ENCODE measurements at places on chromosomes 7 and 10.

DNA sequence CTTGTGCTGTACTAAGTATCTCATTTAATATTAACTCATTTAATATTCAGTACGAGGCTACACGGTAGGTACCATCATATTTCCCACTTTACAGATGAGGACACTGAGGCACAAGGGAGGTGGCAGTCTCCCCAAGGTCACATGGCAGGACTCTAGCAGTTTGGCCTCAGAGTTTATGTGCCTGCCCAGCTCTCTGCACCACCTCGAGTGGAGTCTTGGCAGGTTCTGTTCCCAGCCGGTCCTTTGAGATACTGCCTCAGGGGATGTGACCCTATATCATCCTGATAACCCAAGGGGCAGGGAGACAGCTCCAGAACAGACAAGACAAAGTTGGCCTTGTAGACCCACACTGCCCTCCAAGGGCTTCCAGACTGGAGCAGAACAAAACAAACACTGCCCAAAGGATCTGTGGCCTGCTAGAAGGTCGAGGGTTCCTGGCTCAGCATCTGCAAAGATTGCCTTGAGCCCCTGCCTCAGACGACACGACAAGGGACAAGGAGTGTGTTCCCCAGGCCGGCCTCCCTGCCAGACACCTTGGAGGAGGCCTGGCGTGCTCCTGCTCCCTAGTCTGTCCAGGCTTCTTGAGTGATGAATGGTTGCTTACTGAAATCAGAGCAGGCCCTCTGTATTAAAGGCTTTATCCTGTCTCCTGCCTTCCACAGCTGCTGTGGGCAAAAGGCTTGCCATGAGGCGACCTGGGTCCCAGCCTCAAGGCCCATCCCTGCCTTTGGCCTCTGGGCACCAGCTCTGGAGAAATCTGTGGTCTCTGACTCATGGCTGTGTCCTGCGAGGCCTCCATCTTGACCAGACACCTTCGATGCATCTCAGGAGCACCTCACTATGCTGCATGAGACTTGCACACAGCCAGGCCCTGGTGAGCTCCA lies 3.9 kb upstream of the PWWP2B start:
- no peak for DNase-seq

DNA sequence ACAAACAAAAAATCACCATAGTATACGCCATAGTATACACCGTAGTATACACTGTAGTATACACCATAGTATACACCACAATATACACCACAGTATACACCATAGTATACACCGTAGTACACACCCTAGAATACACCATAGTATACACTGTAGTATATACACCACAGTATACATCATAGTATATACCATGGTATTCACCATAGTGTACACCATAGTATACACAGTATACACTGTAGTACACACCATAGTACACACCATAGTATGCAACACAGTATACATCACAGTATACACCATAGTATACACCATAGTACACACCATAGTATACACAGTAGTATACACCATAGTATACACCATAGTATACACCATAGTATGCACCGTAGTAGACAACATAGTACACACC lies 157.6 kb upstream of the ADARB2 start:
- DNase-seq = no peak

GRCh38 chr7:30841025-30841735 lies 70.0 kb downstream of the MINDY4 start:
- no peak for DNase-seq

DNA sequence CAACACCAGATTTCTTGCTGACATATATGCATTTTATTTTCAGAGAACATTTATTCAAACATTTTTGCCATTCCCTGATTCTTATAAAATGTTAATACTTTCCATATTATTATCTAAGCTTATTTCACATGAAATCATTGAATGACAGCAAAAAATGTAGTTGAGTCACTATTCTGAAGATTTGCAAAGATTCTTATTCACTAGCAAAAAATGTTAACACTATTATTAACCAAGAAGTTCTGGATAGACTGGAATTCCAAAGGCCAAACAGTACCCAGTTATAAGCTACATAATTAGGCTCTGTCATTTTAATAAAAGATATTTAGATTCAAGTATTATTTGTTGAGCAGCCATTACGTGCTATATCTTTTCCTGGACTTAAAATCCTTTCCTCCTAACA lies 4.3 kb downstream of the GSTO2 start:
- no peak for DNase-seq

All from GM12865 (cell line).